ENCODE measurements at places on chromosomes 11 and 22.
A peak's percentile ranks its signal among the peaks of the same experiment; 100 is the strongest.

GRCh38 chr11:119155733-119156492 is 7.1 kb downstream of the ABCG4 start:
- peak; percentile 79 for DNase-seq

DNA sequence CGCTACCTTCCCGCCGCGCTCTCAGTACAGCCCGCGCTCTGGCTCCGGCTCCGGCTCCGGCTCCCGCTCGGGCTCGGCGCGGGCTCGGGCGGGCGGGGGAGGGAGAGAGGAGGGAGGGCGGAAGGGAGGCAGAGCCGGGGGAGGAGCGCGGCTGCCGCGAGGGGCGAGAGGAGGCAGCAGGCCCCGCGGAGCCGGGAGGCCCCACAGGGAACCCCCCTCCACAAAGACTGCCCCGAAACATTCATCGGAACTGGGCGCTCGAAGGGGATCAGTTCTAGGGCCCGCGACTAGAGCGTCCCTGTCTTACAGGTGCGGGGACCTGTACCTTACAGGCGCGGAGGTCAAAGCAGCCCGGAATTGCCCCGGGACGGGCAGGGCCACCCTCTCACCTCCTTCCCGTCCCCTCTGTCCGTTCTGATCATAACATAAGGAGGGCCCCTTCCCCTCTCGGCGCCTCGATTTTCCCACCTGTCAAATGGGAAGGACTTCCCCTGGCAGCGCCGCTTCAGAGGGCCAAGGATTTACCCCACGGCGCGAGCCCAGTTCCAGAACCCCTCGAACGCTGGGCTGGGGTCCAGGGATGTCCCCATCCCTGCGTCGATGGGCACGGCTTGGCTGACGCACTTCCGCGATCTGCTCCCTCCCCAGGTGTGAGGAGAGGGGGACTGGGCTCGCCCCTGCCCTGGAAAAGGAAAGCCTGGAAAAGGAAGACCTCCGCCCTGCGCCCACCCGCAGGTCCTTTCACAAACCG is at the start of gene SHISA8:
Gene SHISA8 (minus strand): TSS at position 40 of the 751 bp plus-strand sequence. CDS start 407 bp downstream, outside the sequence.
- DNase-seq: peak; percentile 28

DNA sequence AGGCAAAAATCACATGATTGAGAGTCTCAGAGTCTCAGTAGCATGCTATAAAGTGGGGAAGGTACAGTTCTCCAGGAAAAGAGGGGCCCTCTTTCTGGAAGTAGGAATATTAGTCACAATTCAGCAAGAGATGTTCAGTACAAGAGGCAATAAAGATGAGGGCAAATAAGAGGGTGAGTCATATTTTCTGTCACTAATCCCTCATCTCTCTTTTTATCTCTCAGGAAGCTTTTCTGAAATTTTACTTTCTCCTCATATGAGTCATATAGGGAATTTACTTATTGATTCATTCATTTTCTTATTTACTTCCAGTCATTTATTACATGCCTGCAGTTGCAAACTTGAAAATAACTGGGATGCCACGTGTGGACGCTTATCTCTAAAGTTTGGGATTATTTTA is 3.4 kb upstream of the NXPE1 start:
- no peak for DNase-seq

GRCh38 chr11:37699644-37700043 is 1101.6 kb upstream of the RAG2 start:
- DNase-seq: no peak

GRCh38 chr11:37450613-37451012 is 852.6 kb upstream of the RAG2 start:
- DNase-seq: no peak

DNA sequence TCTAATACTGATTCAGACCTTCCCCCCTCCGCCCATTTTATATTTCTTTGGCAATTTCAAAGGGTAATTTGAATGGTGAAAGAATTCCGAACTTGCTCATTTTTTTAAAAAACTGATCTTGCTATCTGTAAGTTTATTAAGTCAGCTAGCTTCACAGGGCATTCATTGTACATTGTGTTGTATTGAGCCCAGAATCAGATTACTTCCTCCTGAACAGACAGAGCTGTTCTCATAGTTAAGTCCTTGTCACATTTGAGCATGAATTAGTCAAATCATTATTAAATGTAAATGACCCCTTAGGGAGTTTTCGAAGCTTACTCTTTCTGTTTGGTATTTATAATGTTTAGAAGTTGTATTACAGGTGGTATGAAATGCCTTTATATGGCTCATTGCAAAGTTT is 34.4 kb downstream of the CYP2R1 start:
- DNase-seq: no peak

DNA sequence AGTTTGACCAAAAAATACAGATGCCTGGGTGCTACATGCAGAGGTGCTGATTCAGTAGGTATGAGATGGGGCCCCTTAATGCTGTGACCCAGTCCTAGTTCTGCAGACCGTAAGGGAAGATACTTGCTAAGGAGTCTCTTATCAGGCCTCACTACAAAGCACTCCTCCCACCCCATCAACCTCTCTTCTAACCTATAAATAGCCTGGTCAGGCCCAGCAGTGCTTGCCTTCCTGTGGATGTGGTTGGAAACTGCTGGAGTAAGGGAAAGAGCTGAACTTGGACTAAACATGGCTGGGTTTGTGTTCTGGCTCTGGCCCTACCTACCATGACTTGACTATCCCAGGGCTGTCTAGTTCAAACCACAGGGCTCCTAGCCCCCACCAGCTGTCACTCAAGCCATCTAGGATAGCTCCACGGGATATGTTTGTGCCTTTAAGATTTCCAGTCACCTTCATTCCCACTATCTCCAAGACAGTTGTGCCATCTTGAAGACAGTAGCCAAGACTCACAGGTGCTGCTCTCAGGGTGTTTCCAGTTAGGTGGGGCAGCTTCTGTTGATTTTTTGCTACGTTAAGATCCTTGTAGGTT is 9.5 kb upstream of the DKK3 start:
- no peak for DNase-seq

GRCh38 chr22:47122441-47123000 is 360.1 kb downstream of the TBC1D22A start:
- DNase-seq: no peak

DNA sequence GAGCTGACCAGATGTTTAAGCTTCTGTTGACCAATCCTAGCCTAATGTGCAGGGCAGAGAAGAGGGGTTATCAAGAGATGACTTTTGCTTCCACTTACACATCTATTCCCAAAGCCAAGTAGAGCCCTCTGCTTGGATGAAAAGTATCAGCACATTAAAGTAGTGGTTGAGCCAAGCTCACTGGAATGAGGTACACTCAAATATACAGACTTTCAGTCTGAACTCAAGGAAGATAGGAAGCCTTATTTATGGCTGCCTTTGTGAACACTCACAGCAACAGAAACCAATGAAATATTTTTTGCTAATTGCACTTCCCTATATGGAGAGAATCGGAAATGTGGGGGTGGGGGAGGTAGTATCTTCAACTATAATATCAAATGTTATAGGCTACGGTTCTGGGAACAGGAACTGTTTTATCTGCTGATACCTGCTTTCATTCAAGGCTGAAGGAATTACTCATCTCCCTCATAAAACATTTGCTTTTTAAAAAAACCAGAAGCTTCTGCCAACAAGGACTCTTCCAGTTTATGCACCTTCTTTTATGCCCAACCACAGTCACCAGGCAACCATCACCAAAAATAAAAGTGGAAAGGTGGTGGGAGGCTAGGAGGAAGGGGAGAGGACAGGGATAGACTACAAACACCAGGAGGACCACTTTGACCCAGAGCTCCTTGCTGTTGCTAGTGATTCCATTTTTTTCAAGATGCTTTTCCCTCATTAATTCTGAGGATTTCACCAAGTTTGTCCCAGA is 91.2 kb downstream of the CLPB start:
- no peak for DNase-seq

DNA sequence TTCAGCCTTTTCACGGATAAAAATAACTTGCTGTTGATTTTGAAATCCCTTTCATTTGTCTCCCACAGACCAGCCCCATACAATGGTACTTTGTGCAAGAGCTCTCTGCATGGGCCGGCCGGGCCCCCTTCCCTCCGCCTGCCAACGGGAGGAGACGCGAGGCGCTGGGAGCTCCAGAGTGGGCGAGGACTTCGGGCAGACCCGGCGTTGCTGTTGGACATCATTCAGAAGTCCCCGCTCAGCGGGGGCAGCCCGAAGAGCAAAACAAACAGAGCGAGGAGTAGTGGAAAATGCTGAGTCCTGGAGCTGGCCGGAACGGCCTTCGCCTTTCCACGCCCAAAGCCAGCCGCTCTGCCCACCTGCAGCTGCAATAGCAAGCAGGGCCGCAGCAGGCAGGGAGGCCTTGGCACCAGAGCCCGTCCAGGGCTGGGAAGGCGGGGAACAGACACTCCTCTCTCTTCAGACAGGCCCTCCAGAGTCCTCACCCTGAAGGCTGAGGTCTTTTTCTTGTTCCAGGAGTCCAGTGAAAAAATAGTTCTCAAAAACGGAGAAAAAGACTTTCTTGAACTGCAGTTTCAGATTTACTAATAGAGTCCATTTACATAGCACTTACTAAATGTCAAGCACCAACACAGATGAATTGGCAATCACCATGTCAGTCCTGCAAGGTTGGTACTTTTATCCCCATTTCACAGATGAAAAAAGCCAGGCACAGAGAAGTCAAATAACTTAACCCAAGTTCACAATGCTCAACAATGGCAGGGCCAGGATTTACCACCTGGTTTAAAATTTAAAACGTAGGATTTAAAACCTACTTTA is 135.5 kb downstream of the ETS1 start:
- no peak for DNase-seq

GRCh38 chr11:67117176-67117575 is 1.9 kb upstream of the KDM2A start:
- no peak for DNase-seq

DNA sequence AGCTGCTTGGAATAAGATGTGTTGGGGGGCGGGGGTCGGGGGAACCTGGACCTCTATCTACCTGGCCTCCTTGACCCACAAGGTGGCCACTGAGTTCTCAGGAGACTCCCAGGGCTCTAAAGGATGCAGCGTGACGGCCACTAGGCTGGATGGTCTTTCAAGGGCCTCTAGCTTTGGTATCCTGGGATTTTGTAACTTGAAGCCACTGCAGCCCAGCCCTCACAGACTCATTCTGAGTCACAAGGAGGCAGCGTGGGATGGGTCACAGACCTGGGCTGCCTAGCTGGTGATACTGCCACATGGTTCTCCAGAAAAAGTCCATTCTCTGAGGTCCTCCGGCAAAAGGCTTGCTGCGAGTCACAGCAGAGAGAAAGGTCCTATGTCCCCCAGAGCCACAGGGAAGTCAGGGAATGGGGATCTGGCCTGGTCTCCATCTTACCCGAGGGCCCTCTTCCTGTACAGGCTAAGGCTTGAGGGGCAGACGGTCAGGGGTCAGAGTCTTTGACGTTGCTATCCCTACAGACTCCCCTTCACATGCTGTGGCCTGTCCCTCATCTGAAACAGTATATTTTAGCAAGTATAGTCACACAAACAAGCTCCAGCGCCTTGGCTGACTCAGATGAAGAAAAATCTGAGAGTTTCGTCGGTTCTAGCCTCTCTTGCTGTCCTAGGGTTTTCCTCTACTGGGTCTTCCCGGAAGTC is 52.4 kb downstream of the KCNC1 start:
- no peak for DNase-seq

DNA sequence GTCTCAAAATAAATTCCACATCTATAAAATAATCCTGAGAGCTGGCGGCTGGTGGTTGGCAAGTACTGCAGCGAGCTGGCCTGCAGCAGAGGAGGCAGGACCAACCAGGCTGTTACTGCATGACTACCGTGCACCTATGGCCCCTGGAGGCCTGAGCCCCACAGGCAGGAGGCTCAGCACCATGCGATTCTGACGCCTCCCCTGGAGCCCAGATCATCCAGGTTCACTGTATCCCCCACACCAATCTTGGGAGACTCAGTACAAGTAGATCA is 159.5 kb upstream of the NCAM1 start:
- no peak for DNase-seq

DNA sequence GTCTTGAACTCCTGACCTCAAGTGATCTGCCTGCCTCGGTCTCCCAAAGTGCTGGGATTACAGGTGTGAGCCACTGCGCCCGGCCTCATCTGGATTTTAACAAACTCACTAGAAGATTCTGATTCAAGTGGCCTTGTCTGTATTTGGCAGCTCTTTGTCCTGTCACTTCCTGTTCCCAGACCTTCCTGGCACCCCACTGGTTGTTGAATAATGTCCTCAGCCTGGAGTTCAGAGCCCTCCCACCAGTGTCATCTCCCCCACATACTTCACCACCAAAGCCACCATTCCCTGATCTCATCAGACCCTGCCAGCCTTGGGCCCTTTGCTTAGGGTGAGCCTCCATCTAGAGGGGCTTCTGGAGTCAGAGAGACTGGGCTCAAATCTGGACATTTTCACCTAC is 3.3 kb downstream of the PELI3 start:
- DNase-seq: no peak

- no peak for DNase-seq
Observed at GRCh38 chr11:57230791-57231538, 6.1 kb downstream of the APLNR start.

DNA sequence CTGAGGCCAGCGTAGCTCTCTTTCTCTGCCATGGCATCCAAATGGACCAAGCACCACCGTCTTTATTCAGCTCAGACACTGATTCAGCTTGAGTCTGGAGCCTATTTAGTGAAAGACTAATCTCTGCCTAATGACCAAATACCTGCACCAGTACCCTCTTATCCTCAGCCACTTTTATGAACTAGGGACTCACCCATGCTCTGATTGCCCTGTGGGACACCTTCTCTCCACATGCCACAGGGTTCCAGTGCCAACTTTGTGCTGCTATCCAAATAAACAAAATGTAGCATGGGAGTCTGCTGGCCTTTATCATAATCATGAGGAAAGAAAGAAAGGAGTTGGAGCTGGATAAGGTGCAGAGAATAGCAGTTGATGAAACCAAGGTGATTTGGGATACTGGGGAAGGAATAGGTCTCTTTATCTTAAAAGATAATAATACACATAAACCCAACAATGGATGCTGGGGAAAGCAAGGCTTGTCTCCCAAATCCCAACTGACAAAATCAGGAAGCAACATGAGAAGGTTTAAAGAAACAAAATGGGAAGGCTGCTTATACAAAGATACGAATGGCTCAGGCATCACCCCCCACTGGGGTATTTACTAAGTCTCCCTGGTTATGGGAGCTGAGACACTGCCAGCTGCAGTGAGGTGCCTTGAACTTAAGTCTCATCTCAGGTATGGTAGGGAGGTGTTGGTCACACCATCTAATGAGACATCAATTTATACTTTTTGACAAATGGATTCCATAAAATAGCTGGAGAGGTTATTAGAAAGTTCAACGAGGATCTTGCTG is 63.3 kb downstream of the SYT9 start:
- DNase-seq: no peak

DNA sequence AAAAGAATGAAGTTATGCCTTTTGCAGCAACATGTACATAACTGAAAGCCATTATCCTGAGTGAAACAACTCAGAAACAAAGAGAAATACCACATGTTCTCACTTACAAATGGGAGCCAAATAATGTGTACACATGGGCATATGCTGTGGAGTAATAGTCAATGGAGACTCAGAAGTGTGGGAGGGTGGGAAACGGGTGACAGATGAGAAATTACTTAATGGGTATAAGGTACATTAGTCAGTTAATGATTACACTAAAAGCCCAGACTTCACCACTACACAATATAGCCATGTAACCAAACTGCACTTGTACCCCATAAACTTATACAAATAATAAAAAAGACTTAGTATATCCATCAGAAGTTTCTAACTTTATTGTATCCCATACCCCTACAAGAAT is 674.1 kb upstream of the ARHGAP42 start:
- no peak for DNase-seq
